Stimulated activated CD8-positive, alpha-beta memory T cell treated with anti-CD3 and anti-CD28 coated beads, Interleukin-4, amount 100 ng/mL, for 24 hours (primary cell): ENCODE measurements at places on chromosomes 6 and 20.

- no peak for DNase-seq
Measured at GRCh38 chr6:76742919-76743318, 670.5 kb upstream of the IMPG1 start.

DNA sequence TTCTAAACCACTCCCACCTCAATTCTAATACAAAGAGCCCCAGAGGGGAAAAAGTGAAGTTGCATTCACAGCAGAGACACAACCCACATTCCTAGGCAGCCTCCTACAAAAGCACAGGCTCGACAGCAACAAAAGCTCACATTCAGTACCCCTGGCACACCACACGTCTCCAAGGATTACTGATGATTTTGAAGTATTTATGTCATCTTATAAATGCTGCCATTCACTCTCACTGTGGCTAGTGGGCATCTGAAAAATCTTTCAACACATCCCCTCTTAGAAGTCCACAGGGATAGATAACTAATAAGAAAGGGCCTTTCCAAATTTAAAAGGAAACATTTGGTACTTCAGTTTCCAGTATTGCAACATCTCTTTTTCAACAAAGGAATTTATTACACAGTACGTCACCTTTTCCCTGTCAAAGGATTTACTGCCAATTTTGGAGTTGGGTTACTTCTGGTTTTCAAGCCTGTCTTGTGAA lies 146.7 kb downstream of the TASP1 start:
- DNase-seq = no peak

DNA sequence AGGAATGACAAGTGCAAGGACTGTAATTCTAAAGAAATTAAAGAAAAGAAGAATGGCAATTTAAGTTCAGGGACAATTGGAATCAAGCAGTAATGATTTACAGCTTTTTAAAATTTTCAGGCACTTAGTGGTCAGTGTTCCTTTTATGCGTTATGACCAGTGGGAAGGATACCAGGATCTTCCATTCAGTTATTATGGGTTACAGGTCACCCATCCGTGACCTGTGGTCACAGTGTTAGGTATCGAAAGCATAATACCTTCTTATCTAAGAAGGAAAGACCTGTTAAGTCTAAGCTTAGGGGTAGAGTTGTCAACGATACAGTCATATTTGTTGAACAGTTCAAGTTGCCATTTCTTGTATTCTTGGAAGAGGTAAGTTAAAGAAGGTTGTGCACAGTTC lies 253.8 kb downstream of the LAMA2 start:
- DNase-seq = no peak

- DNase-seq = no peak
Measured at GRCh38 chr20:10504994-10505730, 70.1 kb downstream of the SLX4IP start.

- no peak for DNase-seq
Measured at GRCh38 chr6:126048635-126049034, 62.3 kb downstream of the TRMT11 start.
